Left colon (tissue), 2 donors: ENCODE measurements at places on chromosomes 2 and 18. TPM values are rescaled to one million over a fixed set of nuclear protein-coding genes. Genes with fewer than 3 reads are reported as not detected.

TIGD1 gene
- 4.5 TPM for total RNA-seq

ACVR1C gene
- total RNA-seq, result 15.7 TPM

DLX2 gene
- 0.11 TPM for total RNA-seq

RTP5 gene
- not detected for total RNA-seq

DPP4 gene
- total RNA-seq, result 30.1 TPM

LCT gene
- 0.27 TPM for total RNA-seq
